ENCODE measurements at places on chromosomes 5 and 9. TPM values are rescaled to one million over a fixed set of nuclear protein-coding genes. Genes with fewer than 3 reads are reported as not detected.

The RRAGA gene
- total RNA-seq, result 76.9 TPM

The PCDHA7 gene
- not detected for total RNA-seq

The ENTREP1 gene
- 20.0 TPM for total RNA-seq

- DNase-seq, result no peak
Measured at GRCh38 chr9:89418474-89418845, 79.5 kb downstream of the SEMA4D start.

DNA sequence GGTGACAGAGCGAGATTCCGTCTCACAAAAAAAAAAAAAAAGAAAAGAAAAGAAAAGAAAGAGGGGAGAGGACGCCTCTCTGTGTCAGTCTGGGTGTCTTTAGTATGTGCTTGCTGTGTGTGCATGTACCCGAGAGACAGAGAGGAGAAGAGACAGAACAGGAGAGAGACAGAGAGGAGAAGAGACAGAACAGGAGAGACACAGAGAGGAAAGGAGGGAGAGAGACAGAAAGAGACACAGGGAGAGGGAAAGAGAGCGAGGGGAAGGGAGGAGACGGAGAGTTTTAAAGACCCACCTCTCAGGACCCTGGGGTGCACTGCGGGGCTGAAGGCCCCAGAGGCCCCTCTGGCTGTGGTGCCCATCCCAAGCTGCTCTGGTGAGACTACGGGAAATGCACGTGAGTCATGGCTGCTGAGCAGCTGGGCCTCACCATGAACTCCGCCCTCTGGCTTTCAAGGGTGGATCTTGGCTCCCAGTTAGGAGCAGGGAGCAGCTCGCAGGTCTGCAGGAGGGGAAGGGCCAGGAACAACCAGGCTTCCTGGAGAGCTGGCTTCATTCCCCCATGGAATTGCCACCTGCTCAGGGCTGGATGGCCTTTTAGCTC, 7.9 kb downstream of the SLC6A3 start:
- DNase-seq, result no peak

DNA sequence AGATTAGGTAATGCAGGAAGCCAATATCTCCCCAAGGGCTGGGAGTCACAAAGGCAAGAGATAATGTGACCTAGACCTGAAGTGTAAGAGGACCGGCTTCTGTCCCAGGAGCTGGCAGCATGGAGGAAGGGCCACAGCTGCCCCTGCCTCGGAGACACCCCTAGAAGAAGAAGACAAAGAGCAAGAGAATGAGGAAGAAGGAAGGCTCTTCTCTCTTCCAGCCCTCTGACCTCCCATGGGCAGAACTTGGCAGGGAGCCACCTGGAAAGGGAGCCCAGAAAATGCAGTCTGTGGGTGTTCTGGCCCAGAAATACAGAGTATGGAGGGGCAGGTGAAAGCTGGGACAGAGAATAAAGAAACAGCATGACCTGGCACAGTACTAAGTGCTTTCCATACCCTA, 151.0 kb downstream of the C5orf15 start:
- DNase-seq, result peak; percentile 73

DNA sequence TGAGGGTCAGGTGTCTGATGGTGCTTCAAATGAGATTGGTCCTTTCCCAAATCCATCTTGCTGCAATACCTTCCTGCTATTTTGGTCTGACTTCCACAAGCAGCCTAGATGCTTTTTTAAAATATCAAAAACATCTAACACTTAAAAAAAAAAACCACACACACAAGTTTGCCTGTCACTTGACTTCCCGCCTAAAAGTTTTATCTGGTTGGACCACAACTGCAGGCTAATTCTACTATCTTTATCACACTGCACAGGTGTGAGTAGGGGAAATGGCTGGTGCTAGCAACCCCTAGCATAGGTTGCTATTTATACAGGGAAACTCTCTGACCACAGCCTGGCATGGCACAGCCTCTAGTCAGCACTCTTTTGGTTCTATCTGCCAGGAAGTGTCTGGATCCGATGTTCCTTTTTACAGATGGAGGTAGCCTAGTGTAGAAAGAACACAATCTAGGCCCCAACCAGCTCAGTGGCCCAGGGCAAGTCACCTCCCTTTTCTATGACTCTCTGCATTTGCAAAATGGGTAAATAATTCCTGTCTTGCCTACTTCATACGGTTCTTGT, at the start of gene HEMGN:
Gene HEMGN, minus strand, starts transcription at position 92 of the 564 bp plus-strand sequence. Its CDS starts 36 bp downstream, at position 56.
- no peak for DNase-seq

DNA sequence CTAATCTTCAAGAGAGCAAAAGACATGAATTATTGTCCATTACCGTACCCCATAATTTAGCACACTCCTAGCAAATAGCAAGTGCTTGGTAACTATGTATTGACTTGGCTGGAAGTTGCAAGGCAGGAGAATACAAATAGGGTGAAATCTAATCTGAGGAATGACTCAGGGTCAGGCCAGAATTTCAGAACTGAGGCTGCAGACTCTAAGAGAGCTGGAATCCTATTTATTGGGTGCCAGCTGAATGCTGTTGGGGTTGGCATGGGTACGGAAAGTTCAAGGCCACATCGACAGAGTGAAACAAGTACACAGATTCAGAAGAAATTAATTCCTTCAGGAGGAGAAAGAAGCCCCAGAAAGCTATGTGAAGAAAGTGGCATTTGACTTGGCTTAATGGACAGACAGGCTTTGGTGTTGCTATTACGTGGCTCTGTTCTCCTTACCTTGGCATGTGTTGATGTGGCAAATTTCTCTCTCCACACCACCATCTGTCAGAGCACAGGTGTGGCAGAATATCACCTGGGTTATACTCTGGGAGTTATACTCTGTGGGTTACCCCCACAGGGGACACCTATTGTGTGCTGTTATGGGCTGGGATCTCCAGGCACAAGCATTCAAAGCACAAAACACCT, 20.9 kb upstream of the ASTN2 start:
- no peak for DNase-seq
